ENCODE measurements at places on chromosomes 7 and 10. TPM values are rescaled to one million over a fixed set of nuclear protein-coding genes. Genes with fewer than 3 reads are reported as not detected.

GRCh38 chr10:93437086-93437945, 44.8 kb downstream of the MYOF start:
- DNase-seq, result peak; percentile 93

GRCh38 chr10:114879541-114880158, 58.1 kb downstream of the FHIP2A start:
- DNase-seq, result peak; percentile 62

- no peak for DNase-seq
Measured at GRCh38 chr10:65950075-65950474, 975.8 kb upstream of the LRRTM3 start.

DNA sequence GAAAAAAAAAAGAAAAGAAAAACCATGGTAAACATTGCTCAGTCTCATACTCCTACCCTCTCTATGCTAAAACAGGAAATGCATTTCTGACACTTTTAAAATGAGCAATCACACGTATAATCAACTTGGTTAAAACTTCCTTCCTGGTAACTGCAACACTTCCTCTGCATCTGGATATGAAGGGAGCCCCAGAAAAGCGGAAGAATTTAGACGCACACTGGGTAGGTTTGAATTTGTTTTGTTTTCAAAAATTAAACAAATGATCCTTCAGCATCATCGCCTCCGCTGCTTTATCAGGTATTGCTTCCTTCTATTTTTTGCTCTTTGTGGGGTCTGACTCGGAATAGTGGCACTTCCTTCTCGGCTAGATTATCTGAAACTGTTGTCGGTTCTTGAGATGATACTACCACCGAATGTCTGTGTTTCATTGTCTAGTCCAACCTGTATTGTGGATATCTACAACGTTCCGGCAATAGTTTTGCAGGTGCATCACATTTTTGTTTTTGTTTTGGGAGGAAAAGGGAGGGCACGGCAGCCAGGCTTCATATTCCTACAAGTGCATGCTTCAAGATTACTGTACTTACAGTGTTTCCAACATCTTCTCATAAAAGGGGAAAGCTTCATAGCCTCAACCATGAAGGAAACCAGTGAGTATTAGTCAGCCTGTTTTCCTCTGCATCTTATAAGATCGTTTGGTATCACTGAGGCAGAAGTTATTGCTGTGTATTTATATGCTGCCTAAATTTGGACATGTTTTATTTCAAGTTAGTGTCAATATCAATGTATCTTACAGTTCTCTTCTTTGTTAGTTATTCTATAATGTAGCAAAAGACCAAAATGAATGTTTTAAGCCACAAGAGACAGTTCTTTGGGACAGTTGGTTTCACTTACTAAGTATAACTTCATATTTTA, at the start of gene PIK3CG:
PIK3CG (plus strand) TSS at position 153 of the 912 bp plus-strand sequence. CDS start 2,280 bp downstream, outside the sequence.
- no peak for DNase-seq

DNA sequence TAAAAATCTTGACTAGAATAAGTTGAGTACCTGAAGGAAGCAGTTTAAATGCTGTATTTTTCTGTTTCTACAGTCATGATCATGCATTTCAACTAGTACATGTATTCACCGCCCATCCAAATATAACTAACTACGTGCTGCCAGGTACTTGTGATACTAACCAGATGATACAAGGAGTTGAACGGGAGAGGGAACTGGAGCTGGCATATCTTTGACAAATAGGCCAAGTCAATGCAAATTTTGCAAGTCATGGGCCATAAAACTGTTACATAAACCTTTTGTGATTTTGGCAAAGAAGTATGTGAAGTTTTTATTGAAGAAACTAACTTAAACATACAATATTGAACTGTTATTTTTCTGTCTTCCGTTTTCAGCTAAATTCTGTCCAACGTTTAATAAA, 14.5 kb downstream of the NUP42 start:
- DNase-seq, result no peak

DNA sequence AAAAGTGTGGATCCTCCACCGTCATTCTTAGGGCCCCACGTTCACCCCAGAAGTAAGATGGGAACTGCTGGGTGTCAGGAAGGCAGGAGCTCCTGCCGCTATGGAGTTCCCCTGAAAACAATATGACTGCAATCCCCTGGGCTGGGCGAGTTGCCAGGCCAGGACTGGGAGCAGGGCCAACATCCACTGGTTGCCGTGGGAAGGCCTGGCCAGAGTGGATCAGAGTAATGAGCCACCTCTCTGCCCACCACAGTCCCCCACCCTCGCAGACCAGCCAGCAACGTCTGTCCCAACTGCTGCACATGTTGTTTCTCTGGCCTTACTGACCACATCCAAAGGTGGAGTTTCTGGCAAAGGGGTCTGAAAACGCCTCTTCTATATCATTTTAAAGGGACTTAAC, 86.6 kb downstream of the STRA8 start:
- no peak for DNase-seq

GRCh38 chr7:92731335-92732063, 104.9 kb downstream of the CDK6 start:
- no peak for DNase-seq

DNA sequence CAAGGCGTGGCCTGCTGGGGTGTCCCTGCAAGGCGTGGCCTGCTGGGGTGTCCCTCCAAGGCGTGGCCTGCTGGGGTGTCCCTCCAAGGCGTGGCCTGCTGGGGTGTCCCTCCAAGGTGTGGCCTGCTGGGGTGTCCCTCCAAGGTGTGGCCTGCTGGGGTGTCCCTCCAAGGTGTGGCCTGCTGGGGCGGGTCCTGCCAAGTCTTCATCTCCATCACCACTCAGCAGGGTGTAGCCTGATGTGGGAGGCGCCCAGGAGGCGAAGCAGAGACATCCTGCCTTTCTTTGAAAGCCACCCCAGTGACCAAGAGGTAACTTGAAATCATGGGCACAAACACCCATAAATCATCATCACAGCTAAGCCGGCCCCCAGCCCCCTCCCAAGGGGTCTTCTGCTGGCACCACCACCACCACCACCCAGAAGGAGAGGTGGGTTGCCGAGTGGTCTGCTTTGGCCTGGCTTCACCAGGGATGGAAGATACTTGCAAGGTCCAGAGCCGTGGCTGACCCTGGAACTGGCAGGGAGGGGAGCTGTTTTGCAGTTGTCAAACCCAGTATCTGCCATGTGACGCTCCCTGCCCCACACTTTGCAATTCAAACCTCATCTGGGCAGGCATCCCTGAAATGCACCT, 190.6 kb downstream of the EBF3 start:
- DNase-seq, result no peak

GRCh38 chr7:24764972-24765744, 7.9 kb upstream of the GSDME start:
- peak; percentile 37 for DNase-seq

DNA sequence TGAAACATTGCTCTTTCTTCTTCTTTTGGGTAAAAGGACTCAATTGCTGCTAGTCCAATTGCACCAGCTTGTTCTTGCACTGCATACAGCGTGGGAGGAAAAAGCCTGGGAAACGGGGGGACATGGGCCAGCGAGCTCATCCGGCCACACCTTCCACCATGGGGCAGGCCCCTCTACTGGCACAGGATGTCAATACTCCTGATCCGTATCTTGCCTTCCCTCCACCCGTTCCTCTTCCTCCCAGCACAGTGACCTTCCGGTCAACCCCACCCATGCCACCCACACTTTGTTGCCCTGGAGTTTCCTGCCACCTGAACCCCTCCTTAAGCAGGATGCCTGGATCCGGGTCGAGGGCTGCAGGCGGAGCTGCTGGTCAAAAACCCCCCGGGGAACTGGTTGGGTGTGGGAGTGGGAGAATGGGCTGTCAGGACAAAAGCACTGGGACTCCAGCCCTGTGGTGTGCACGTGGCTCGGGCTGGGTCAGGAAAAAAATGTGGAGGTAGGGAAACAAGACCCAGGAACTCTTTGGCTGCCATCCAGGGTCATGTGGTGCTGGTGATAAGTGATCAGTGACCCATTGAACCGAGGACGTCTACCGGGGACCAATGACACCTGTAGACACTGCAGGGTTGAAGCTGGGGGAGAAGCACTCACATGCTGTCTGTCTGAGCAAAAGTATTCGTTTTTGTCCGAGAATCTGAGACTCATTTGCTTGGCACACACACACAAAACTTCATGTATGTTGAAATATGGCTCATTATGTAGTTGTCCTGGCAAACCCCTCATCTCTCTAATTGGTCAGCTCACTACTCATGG, 8.1 kb downstream of the IL2RA start:
- DNase-seq, result peak; percentile 81

DNA sequence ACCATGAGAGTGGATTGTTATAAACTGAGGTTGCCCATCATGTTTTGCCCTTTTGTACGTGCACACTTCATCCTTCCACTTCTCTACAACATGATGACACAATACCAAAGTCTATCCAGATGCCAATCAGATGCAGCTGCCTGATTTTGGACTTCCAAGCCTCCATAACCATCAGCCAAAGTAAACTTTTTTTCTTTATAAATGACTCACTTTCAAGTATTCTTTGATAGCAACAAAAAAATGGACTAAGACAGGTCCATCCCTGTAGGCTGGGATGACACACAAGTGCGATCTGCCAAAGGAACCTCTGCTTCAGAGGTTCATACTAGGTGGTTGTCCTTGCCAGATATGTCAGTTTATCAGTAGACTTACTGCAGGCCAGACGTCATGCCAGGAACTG, 320.2 kb upstream of the FZD1 start:
- DNase-seq, result no peak

GRCh38 chr10:16856567-16856966, 39.3 kb upstream of the RSU1 start:
- DNase-seq, result peak; percentile 26

UCN3 gene
- 1.4 TPM for polyA plus RNA-seq

CLDN12 gene
- 23.9 TPM for polyA plus RNA-seq

CDK6 gene
- 3.6 TPM for polyA plus RNA-seq

NYAP1 gene
- 0.69 TPM for polyA plus RNA-seq

FOXI2 gene
- 1.5 TPM for polyA plus RNA-seq

CYP2E1 gene
- polyA plus RNA-seq, result 3.4 TPM

CACNA2D1 gene
- polyA plus RNA-seq, result 3.5 TPM

SNX8 gene
- polyA plus RNA-seq, result 28.7 TPM

SORBS1 gene
- polyA plus RNA-seq, result 12.2 TPM

AKR1D1 gene
- not detected for polyA plus RNA-seq

SRGN gene
- 65.7 TPM for polyA plus RNA-seq

TMEM140 gene
- polyA plus RNA-seq, result 28.2 TPM

SLC18A3 gene
- not detected for polyA plus RNA-seq

FFAR4 gene
- polyA plus RNA-seq, result 0.11 TPM
